ENCODE measurements at places on chromosomes 2 and 18. TPM values are rescaled to one million over a fixed set of nuclear protein-coding genes. Genes with fewer than 3 reads are reported as not detected.
A peak's percentile ranks its signal among the peaks of the same experiment; 100 is the strongest.

Gene CPO
- not detected for total RNA-seq

Gene CYTIP
- not detected for total RNA-seq

GRCh38 chr2:120945091-120945490, 209.4 kb downstream of the GLI2 start:
- DNase-seq: no peak

Gene PDCL3
- total RNA-seq: 23.5 TPM

Gene CFAP65
- total RNA-seq: not detected

Gene FAM228A
- not detected for total RNA-seq

Gene ALMS1
- total RNA-seq: 16.7 TPM

Gene LOXL3
- total RNA-seq: 3.1 TPM

Gene FBXO41
- 16.4 TPM for total RNA-seq

- peak; percentile 9 for DNase-seq
Observed at GRCh38 chr2:16765356-16765755, 99.7 kb upstream of the CYRIA start.

DNA sequence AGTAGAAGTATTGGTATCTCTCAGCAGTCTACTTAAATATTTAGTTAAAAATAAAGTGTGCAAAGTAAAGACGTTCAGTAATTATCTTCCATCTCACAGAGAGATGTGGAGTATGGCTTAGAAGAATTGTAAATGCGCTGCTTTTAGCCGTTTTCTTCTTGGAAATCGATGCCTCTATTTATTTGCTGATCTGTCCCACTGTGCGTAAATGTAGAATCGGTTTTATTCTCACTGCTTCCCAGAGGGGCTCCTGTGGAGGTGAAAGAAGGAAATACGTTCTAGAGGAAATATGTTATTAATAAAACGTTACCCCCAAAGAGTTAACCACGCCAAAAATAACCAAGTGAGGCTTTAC, 1.9 kb downstream of the NPAS2 start:
- no peak for DNase-seq

GRCh38 chr2:45837812-45838341, 186.4 kb downstream of the PRKCE start:
- no peak for DNase-seq

DNA sequence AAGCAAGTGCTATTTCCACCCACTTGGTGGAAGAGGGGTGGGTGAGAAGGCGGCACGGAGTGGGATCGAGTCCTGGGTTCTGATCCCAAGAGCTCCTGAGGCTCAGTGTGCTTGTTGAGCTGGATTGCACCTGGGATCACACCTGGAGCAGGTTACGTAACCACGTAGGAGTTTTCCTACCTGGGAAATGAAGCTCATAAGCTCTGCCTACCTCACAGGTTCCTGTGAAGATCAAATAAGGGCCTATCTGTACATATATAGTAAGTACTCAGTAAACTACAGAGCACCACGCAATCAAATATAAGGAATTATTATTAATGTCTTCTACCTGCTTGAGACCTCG, 11.0 kb downstream of the NPC1 start:
- DNase-seq: no peak

DNA sequence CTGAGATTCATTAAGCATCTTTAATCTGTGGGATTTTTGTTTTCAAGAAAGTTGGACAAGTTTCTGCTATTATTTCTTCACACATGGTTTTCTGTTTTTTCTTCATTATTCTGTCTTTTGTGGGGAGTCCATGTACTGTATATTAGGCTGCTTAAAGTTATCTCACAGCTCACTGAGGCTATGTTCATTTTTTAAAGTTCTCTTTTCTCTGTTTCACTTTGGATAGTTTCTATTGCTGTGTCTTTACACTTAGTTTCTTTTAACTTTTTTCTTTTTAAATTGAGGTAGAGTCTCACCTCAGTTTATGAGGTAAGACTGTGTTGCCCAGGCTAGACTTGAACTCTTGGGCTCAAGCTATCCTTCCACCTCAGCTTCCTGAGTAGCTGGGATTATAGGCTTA, 8.6 kb downstream of the OSBPL6 start:
- DNase-seq: no peak

- DNase-seq: no peak
Observed at GRCh38 chr2:43950383-43951008, 45.3 kb downstream of the LRPPRC start.

GRCh38 chr2:70728128-70728527, 39.9 kb downstream of the ADD2 start:
- DNase-seq: no peak

GRCh38 chr2:100632759-100633158, 70.0 kb downstream of the PDCL3 start:
- no peak for DNase-seq

DNA sequence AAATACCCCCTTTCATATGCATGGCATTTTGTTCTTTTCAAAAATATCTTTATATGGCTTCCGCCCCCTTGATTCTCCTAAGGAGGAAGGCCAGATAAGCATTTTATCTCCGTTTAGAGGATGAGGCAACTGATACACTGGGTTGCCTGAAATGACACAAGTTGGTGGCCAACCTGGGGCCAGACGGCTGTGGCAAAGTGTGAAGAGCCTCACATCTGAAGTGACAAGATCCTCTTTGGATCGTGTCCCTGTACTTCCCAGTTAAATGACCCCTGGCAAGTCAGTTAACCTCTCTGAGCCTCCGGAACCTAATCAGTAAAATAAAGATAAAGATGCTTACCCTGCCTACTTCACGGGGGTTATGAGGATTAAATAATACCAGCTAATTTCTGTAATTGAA, 4.6 kb downstream of the SETBP1 start:
- no peak for DNase-seq

DNA sequence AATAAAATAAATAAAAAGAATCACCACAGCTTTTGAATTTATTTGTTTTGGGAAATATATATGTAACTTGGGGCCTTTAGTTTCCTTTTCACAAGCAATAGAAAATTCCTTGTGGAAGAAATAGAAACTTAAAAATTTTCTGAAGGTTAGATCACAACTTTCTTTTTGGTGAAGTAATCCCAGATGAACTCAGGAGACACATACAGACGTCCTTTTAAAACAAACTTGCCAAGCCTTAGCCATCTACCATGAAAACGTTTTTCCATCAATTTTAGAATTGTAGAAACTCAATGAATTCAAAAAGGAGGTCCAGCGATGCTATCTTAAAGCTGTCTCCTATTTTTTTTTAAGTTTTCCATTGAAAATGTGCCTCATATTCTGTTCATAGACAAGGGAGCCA, 225.6 kb downstream of the ASXL3 start:
- no peak for DNase-seq

Gene NDUFV2
- total RNA-seq: 215 TPM

DNA sequence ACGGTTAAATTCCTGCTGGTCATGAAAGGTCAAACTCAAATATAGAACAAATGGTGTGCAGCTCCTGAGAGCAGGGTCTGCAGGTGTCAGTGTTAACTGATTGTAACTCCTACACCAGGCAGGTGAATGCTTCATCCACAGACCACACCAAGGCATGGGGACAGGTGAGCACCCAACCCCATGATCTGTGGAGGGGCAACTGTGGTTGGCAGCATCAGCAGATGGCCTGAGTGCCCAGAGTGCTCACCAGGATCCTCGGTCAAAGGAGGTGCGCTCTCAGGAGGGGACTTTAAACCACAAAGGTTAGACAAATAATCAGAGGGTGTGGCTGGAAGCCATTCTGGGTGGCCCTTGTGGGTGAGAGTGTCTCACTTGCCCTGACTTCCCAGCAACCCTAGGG, 44.5 kb downstream of the PTGR3 start:
- no peak for DNase-seq

Gene SIX2
- total RNA-seq: 11.9 TPM

Gene ALKAL2
- total RNA-seq: not detected

GRCh38 chr2:209960676-209961630, 41.5 kb upstream of the RPE start:
- DNase-seq: peak; percentile 23

GRCh38 chr2:33395655-33396249, 80.7 kb upstream of the RASGRP3 start:
- DNase-seq: no peak

DNA sequence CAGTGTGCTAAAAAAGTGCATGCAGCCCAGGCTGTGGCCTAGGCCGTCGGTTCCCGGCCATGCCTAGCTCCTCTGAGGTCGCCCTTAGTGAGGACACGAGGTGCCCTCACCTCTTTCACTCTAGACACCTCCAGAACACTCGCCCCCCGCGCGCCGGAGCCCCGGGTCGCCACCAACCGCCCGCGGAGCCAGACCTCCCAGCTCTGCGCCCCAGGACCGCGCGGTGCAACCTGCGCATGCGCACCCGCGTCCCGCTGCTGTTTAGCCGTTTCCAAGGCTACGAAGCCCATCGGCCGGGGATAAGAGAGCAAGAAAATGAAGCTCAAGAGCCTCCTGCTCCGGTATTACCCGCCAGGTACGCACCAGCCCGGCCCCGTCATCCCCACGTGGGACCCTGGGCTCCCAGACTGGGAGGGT, at the start of gene DAW1:
DAW1 (plus strand) TSS at position 257 of the 417 bp plus-strand sequence; CDS start at position 316, 59 bp downstream.
- peak; percentile 62 for DNase-seq

Gene MLPH
- 283 TPM for total RNA-seq
